ENCODE measurements at places on chromosomes 1 and 21. TPM values are rescaled to one million over a fixed set of nuclear protein-coding genes. Genes with fewer than 3 reads are reported as not detected.

ANKRD13C gene
- total RNA-seq, result 24.0 TPM

PRDM2 gene
- total RNA-seq, result 9.6 TPM

NBPF8 gene
- 22.8 TPM for total RNA-seq

TNFRSF1B gene
- total RNA-seq, result 4.5 TPM

CD2 gene
- total RNA-seq, result not detected

FMOD gene
- 32.6 TPM for total RNA-seq

CORT gene
- total RNA-seq, result 0.43 TPM

FMO5 gene
- total RNA-seq, result 1.4 TPM

PCSK9 gene
- 0.85 TPM for total RNA-seq

PGBD5 gene
- 0.20 TPM for total RNA-seq

RIPPLY3 gene
- total RNA-seq, result not detected

HPCAL4 gene
- not detected for total RNA-seq

UTS2 gene
- total RNA-seq, result not detected

PHLDA3 gene
- 176 TPM for total RNA-seq

CSF3R gene
- not detected for total RNA-seq

All from smooth muscle cell of the pulmonary artery (primary cell).